ENCODE measurements at places on chromosomes 4 and X. TPM values are rescaled to one million over a fixed set of nuclear protein-coding genes. Genes with fewer than 3 reads are reported as not detected.

Gene RIPPLY1
- total RNA-seq: not detected

Gene NR3C2
- 2.4 TPM for total RNA-seq

Gene WAS
- 0.26 TPM for total RNA-seq

Gene UGT2A1
- total RNA-seq: not detected

Gene BST1
- 8.7 TPM for total RNA-seq

Gene TRIM75
- total RNA-seq: not detected

Gene GAGE2A
- not detected for total RNA-seq

Gene PABPC1L2B
- not detected for total RNA-seq

Gene ATP2B3
- not detected for total RNA-seq

Gene NSUN7
- not detected for total RNA-seq

Gene GPM6B
- 7.7 TPM for total RNA-seq

All from bronchial smooth muscle cell (primary cell).